Stimulated activated CD8-positive, alpha-beta memory T cell treated with anti-CD3 and anti-CD28 coated beads, Interleukin-15, amount 100 ng/mL, for 24 hours (primary cell): ENCODE measurements at places on chromosomes 6 and 20.
A peak's percentile ranks its signal among the peaks of the same experiment; 100 is the strongest.

DNA sequence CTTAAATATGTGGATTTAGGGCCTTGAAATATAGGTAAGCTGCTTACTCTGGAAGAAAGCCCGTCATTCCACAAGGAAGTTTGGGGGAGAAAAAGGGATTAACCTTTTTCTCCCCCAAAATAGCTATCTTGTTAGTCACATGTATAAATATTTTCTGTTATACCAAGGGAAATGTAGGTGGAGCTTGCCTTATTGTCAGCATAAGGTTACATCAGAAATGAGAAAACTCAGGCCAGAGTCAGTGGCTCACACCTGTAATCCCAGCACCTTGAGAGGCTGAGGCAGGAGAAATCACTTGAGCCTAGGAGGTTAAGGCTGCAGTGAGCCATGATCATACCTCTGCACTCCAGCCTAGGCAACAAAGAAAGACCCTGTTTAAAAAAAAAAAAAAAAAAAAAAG is 129.9 kb downstream of the LRFN2 start:
- no peak for DNase-seq

DNA sequence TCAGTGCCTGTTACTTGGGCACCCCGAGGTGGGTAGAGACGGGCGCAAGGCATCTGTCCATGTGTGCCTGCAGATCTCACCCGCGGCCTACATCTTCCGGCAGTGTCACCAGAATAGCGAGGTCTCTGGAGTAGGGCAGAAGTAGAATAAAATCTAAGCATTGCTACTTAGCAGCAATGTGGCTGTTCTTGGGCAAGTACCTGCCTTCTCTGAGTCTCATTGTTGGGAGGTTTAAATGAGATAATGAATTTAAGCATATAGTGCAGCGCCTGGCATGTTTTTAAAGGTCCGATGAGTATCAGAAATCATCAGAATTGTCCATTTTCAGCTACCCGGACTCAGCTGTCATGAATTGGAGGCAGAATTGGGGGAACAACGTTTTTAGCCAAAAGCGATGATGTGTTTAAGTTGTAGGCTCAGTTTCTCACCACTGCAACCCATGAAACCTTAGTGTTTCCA is 800 bp downstream of the ABCC10 start:
- DNase-seq, result no peak

GRCh38 chr6:148044921-148045320 is 297.7 kb upstream of the SASH1 start:
- DNase-seq, result no peak

DNA sequence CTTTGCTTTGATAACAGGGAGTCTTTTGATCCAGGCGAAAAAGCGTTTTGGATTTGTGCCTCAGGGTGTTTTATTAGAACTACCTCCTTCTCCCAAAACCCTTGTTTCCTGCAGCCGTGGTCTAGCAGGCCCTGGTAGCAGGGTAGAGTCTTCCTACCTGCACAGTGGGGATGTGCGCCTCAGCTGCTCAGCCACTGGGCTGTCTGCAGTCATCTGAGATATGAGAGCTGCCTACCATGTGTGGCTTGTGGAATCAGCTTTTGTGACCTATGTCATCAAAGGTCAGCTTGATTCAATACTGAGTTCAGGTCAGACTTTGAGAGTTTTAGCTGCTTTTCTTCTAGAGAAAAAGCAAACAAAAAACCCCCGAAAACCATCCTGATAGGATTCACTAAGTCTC is 279.5 kb downstream of the CLIC5 start:
- no peak for DNase-seq

DNA sequence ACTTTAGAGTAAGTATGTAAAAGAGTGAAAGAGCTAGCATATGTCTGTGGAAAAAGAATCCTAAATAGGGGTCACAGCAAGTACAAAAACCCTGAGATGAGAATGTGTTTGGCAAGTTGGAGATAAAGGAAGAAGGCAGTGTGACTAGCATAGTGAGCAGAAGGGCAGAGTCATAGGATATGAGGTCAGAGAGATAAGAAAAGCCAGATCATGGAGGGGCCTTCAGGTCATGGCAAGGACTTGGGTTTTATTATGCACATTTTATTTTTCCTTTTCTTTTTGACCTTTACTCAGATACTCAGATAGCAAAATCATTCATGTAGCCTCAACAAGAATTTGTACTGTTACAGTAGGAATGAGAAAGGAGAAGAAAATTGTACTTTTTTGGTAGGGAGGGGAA is 138.0 kb downstream of the GJA1 start:
- no peak for DNase-seq

GRCh38 chr6:84150705-84151104 is 76.7 kb downstream of the CEP162 start:
- DNase-seq, result no peak

- DNase-seq, result no peak
These were observed 64.7 kb upstream of the RPS6KA2 start for GRCh38 chr6:166691746-166692145.

- no peak for DNase-seq
These were observed 208.2 kb downstream of the THBS2 start for GRCh38 chr6:169045486-169045885.

DNA sequence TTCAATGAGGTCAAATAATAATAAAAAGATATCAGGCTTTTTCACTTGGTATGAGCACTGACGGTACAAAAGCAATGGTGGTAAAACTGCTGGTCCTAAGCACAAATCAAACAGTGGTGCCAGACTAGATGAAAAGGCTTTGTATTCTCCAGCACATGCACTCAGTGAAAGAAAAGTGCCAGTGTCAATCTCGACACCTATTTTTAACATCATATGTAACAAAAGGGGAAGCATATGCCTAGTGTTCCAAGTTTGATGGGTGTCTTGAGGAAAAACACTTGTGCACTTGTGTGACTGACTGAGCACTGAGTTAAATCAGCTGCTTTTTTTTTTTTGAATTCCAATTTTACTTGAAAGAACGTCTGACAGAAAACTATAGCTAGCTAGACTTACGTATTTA is 27.3 kb downstream of the MED23 start:
- no peak for DNase-seq

DNA sequence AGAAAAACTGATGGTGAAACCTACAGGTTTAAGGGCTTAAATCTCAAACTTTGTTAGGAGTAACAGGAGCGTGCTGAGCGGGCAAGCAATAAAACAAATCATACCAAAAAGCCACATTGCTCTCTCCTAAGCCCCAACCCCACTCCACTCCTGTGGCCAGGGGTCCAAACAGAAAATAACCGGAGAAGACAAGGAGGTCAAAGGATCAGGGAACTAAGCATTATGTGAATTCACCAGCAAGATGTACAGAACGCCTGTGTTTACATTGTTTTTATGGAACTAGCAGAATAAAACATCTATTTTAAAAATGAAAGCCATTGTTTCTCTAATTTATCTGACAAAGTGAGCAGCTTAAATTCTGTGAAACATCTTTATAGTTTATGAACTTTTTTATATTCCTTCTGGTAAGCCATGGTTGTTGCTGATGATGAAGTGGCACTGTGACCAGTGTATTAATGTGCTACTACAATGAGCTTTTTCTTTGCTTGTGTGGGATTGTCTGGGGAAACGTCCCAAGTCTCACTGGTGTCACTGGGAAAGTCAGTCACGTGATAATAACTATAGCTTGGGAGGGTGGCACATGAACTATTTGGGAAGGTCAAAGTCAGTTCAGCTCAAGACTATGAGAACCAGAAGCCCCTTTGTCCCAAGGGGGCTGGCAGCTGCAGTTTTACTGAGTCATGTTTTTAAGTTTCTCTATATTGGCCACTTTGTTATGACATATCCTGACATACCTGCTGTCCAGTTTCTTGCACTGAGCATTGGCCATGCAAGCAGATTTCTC is 9.8 kb downstream of the FAM210B start:
- DNase-seq, result no peak

GRCh38 chr20:52190437-52191131 is 995 bp downstream of the ZFP64 start:
- DNase-seq, result peak; percentile 23

- no peak for DNase-seq
These were observed 122.4 kb upstream of the CITED2 start for GRCh38 chr6:139496654-139497344.
